Thoracic aorta (tissue), 2 donors: ENCODE measurements at places on chromosomes 5 and 9. TPM values are rescaled to one million over a fixed set of nuclear protein-coding genes. Genes with fewer than 3 reads are reported as not detected.

The GMCL2 gene
- total RNA-seq, result not detected

The STK32A gene
- total RNA-seq, result 9.5 TPM

The INSL4 gene
- not detected for total RNA-seq

GRCh38 chr5:52598968-52599367, 188.7 kb upstream of the ITGA1 start:
- DNase-seq, result no peak

- no peak for DNase-seq
Observed at GRCh38 chr9:117725426-117725887, 21.3 kb downstream of the TLR4 start.

GRCh38 chr9:86262492-86262891, 3.0 kb upstream of the C9orf153 start:
- DNase-seq, result no peak

DNA sequence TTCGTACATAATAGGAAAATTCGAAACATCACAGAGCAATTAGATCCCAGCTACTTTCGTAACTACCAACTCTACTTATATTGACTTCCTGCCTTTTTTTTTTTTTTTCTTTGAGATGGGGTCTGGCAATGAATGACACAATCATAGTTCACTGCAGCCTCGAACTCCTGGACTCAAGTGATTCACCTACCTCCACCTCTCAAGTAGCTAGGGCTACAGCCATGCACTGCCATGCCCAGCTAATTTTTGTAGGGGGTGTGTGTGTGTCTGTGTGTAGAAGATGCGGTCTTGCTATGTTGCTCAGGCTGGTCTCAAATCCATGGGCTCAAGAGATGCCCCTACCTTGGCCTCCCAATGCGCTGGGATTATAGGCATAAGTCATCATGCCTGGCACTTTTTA, 5.8 kb upstream of the PAIP2 start:
- DNase-seq, result no peak

GRCh38 chr5:34474573-34475021, 181.5 kb upstream of the RAI14 start:
- DNase-seq, result no peak

- DNase-seq, result no peak
Observed at GRCh38 chr9:81798606-81799005, 109.3 kb upstream of the TLE1 start.

DNA sequence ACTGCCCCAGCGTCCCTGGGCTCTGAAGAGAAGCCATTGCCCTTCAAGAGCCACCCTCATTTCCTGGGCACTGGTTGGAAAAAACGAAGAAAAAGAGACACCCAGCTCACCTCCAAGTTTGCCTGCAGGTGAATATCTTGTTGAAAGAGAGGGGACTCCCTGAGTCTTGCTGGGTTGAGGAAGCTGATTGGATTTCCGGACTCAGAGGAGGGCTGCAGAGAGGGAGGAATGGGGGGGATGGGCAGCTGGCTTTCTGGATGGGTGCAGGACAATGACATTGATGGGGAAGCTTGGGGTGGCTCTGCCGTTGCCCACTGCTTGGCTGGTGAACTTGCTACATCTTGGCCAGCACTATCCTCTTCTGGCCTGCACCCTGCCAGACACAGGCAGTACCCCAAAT, 31.0 kb upstream of the IER5L start:
- no peak for DNase-seq

DNA sequence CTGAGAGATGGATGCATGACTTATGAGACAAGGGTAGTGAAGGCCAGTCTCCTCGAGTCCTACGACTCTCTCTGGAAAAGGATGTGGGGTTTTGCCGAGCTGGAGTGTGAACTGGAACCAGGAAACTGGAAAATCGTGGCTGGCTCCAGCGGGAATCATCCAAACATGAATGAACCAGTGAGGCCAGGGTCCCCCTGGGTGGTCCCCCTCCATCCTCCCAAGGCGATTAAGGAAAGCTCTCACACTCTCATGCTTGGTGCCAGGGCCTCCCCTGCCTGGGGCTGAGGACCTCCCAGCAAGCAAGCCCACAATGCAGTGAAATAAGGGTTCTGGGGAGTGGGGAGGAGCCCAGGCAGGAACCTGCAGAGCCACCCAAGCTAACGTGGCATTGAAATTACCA, 9.6 kb upstream of the AMBP start:
- no peak for DNase-seq

- no peak for DNase-seq
Observed at GRCh38 chr9:133107961-133108793, 12.9 kb downstream of the RALGDS start.

DNA sequence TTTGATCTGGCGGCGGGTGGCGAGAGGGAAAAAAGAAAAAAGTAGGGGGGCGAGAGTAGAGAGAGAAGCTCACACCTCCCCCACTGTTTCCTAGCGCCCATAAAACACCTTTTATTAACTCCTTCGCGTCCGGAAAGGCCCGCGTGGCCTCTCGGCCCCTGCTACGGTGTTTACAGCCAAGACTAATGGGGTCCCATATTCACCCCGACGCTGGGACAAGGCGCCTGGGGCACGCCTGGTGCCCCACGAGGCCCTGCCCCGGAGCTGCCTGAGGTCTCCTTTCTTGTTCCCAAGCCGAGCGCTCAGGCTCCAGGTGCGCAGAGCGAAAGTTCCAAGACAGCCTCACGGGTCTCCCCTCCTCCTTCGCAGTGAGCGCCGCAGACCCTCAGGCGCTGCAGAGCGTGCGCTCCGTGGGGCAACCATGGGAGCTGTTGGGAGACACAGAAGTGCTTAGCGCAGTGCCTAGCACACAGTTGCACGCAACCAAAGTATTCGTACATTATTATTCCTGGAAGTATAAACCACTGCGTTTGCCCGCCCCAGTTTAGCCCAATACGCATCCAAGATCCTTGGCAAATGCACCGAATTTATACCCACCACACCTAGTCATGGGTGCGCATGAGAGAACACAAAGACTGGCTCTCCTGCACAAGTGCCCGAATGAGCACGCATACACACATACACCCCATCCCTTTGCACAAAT, 4.3 kb downstream of the HAND1 start:
- no peak for DNase-seq

DNA sequence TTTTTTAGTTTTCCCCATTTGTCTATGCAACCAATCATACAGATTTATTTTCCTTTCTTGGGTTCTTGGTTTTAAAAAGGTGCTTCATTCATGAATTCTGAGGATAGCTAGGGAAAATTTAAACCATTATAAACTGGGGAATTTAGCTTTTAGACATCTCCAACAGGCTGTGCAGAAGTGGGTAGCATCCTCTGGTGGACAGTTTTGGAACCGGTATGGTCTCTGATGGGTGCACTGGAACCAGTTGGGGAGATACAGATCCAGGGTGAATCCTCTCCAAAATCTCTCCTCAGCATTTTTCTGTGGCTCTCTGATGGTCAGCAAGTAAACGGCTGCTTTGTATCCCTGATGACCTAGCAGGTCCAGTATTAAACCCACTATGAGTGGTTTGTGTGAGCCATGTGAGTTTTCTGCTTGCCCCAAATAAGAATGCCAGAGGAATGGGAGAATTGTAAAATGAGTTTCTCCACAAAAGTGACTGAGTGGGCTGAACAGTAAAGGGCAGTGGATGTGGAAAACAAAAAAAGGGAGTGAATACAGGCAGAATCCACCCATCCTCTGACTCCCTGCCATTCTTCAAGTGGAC, 9.1 kb upstream of the DNAJC25 start:
- DNase-seq, result no peak
